Panc1 (cell line): ENCODE measurements at places on chromosomes 5 and 9.

- DNase-seq = no peak
These were observed 4.8 kb downstream of the USP20 start for GRCh38 chr9:129840034-129840433.

- DNase-seq = no peak
These were observed 24.1 kb downstream of the AQP7 start for GRCh38 chr9:33378121-33378795.

DNA sequence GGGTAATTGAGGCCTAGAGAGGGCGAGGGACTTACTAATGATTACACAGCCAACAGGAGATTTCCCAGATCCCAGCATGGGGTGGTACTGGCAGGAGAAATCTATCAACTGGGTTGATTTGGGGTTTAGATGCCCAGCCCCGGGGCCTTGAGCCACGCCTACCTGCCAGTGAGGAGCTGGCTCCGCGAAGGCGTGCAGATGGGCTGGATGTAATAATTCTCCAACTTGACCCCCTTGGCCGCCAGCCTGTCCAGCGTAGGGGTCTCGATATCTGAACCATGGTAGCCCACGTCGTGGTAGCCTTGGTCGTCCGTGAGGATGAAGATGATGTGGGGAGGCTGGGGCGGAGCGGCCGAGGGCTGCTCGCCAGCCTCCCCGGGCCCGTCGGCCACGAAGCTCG lies 804 bp downstream of the ARSI start:
- no peak for DNase-seq

DNA sequence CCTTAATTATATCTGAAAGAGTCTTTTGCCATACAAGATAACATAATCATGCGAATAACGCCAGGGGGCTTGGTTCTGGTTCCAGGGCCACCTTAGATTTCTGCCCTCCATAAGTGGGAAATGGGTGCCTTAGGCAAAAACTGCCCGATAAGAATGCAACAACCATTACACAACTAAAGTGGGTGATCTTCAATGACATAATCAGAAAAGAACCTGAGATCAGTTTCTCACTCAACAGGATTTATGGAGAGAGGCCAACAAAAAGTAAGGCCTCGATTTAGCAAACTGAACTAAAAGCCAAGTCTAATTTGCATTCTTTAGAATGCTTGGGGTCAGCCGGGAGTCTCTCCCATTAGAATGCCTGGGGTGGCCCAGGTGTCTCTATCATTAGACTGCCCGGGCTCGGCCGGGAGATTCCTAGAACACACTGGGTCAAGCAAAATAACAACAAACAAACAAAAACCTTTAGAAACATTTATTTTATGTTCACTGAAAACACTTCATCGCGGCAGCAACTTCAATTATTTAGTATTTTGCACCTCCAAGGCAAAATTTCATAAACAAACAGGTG lies 194.8 kb downstream of the AUH start:
- DNase-seq = no peak

DNA sequence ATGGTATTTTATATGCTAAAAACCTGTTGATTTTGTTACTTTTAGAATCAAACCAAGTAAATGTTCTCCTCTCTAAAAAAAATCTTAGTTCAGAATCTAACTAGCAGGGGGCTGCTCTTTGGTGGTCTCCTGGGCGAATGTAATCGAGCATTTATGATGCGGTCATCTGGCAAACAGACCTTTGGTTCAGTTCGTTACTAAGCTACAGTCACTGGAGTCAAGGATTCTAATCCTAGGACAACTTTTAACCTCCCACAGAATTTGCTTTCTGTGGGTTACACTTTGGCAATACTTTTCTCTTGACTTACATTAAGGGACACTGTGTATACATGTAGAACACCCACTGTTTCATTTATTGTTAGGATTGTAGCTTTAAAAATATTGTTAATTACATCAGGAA lies 26.3 kb upstream of the FREM1 start:
- no peak for DNase-seq

- no peak for DNase-seq
These were observed 75.0 kb downstream of the TLE1 start for GRCh38 chr9:81614335-81614734.

DNA sequence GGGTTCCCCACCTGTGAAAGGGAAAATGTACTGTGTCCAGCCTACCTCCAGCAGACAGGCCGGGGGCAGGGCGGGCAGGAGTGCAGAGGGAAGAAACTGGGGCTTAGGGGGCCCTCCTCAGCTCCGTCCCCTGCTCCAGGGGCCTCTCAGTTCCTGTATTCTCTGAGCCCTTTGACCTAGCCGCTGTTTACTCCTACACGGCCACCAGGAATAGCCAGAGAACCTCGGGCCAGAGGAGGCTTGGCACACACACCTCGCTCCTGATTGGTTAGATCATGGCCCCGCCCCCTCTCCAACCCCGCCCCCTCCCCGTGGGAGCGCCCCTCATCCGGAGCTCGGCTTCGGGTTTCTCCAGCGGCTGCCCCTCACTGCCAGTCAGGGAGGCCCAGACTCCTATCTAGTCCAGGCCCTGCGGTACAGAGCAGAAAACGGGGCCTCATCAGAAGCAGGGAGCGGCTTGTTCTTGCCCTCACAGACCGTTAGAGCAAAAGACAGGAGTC lies 2.2 kb downstream of the ST6GALNAC6 start:
- no peak for DNase-seq

- DNase-seq = no peak
These were observed 82.0 kb downstream of the PHF2 start for GRCh38 chr9:93658184-93658925.

- DNase-seq = no peak
These were observed 179.1 kb upstream of the GNA14 start for GRCh38 chr9:77827104-77827784.

DNA sequence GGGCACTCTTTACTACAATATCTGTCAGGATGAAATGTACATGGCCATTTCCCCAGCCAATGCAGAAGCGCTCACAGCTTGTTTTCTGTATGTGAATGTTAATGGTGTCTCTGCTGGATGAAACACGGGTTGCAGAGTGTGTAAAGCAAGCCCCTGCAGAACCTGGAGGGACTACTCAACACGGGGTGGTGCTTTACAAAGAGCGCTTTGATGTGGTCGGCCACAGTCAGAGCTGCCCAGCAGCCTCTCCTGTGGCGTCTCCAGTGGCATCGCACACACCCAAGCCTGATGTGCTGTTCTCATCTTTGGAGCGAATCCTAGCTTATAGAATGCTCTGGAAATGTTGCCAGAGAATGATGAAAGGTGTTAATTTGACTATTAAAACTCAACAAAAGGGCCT lies 162.7 kb upstream of the NFIL3 start:
- DNase-seq = no peak

DNA sequence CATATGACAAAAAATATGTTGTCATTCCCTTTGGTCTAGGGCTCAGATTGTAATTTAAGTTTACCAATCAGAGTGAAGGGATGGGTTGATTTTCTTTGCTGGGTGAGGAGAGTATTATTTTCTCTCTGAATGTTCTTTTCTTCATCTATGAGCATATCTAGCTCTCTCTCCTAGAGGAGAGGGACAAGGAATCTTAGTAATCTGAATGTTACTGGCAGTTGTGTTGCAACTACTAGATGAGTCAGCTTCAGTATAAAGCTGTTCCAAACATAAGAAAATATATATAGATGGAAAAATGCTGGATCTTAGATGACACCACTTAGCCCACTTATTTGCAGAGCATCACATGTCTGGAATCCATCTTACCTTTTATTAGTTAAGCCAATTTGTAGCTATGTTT lies 259.3 kb downstream of the TUSC1 start:
- no peak for DNase-seq

DNA sequence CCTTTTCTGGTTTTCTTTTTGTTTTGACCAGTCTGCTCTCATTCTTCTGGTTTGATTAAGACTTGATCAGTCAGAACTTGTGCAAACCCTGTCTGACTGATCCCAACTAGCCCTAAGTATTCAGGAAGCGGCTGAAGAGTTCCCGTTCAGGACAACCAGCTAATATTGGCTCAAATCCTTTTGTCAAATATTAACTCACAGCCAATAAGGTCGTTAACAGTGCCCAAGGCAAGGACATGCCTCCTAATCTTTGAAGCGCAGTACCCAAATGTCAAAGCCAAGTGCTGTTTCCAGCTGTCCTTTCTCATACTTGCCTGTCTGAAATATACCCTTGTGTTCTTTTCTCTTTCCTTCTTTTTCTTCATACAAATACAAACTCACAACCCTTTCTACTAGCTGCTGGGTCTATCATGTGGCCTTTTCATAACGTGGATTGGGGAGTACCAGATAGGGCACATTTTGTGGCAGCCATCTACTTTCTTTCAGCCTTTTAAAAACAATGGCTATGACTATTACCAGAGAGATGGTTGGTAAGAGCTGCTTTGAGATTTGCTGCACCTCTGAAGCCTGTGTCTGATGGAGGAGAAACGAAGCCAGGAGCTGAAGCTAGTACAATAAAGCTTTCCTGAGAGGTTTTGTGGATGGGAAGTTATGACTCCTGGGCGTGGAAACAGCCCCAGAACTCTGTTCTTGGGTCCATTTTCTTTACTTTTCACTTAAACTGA lies 266.4 kb upstream of the ZNF608 start:
- no peak for DNase-seq

GRCh38 chr5:3818624-3819023 lies 223.0 kb downstream of the IRX1 start:
- DNase-seq = no peak

- no peak for DNase-seq
These were observed 49.1 kb downstream of the GABRA1 start for GRCh38 chr5:161897033-161897432.

DNA sequence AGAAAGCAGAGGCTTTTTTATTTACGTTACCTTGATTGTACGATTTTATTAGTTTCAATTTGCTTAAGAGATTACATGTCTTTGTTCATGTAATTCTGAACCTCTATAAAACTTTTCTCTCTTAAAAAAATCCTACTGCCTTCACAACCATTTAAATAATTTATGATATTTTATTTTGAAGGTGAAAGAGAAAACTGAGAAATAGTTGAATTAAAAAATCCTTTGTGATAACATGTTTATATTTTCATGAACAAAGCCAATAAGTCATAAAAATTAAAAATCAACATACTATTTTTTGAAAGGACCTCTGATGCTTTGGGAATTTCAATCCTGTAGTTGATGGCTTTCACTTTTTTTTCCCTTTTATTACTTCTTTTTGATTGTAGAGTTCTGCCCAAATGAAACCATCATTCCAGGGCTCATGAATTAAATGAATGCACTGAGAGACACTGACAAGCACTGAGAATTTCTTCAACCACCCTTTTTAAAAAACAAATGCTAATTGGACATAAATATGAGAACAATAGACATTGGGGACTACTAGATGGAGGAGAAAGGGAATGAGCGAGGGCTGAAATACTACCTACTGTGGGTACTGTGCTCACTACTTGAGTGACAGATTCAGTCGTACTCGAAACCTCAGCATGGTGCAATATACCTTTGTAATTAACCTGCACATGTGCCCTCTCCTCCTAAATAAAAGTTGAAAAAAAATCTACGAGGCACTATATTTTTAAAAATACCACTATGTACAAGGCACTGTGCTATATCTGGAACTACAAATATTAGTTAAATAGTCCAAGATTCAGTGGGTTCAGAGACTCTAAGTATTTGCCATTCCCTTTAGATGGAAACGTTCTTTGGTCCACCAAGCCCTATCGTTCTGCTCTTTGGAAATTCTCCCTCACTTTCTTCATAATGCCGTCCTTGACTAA lies 5.9 kb downstream of the CDKN2A start:
- no peak for DNase-seq

DNA sequence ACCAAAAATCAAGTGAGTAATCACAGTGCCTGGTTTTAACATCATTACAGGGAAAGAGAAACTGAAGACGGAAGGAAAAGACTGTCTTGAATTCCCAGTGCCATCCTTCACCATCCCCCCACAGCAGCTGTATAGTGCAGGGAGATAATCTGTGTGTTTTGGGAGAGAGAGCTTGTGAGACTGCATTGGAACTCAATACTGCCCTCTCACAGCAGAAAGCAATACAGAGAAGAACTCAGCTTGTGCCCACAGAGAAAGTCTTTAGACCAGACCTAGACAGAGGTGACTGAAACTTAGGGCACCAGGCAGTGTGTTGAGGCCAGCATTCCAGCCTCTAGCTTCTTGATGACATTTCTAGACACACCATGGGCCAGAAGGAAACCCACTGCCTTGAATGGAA lies 754.7 kb upstream of the CDH6 start:
- no peak for DNase-seq

DNA sequence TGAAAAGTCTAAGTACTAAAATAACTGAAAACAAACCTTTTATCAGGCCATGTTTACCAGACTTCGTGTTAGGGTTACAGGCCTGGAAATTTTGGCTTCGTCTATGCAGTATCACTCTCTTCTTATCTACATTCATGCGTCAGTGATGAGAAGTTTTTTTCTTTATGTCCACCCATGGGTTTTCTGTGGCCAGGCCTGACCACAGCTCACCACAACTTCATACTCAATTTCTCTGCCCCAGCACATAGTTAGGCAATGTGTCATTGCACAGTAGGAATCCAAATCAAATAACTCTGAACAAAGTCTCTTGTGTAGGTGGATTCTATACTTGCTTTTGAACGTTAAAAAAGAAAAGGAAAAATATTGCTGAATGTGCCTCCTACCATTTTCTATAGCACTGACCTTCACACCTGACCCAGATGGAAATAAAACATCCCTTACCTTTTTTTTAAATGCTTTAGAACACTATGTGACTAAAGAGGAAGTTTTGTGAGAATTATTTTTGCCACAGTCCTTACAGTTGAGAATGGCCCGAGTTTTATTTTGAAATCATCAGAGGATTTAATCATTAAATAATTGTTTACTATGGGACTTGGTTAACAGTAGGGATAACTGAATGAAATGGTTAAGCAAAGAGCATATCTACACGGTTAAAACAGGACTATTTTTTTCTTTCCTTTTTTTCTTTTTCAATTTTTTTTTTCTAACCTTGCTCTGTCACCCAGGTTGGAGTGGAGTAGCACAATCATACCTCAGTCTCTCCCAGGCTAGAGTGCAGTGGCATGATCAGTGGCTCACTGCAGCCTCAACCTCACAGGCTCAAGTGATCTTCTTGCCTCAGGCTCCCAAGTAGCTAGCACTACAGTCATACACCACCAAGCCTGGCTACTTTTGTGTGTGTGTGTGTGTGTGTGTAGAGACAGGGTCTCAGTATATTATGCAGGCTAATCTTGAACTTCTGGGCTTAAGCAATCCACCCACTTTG lies 1247.0 kb upstream of the ACO1 start:
- no peak for DNase-seq

- no peak for DNase-seq
These were observed 81.3 kb upstream of the PRR16 start for GRCh38 chr5:120382833-120383232.

GRCh38 chr5:151063142-151063989 lies 17.5 kb downstream of the TNIP1 start:
- no peak for DNase-seq
